ENCODE measurements at places on chromosomes 13 and 19.

DNA sequence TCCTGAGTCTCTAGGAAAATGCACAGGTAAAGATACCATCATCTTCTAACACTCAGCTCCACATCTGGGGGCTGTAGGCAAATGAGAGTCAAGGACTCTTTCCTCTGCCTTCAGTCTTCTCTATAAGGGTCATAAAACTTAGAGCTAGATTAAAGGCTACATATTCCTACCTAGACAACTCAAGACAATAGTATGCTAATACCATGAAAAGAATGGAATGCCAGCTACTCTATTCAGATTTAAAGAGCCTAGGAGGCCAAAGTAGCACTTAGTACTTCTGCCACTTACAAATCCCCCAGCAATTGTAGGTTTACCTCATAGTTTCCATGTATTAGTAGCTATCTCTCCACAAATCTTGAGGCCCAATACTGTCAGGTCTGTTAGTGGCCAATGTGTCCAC lies 453.0 kb downstream of the SLITRK5 start:
- no peak for DNase-seq

DNA sequence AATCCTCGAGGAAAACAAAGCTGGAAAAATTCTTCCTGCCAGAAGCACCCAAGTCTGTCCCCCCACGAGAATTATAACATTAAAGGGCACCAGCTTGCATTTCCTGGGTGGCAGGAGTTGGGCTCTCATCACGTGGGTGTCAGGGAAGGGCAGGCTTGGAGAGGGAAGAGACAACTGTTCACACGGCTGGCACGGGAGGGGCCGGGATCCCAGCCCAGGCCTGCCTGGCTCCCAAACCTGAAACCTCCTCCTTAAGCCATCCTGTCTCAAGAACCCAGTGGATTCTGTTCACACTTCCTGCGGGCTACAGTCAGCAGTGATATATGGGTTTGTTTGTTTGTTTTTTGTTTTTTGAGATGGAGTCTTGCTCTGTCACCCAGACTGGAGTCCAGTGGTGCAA lies 12.2 kb downstream of the GRIK5 start:
- DNase-seq: no peak

GRCh38 chr13:107458269-107458668 lies 757.1 kb downstream of the LIG4 start:
- DNase-seq: no peak

GRCh38 chr13:86299128-86299527 lies 499.9 kb upstream of the SLITRK6 start:
- no peak for DNase-seq

DNA sequence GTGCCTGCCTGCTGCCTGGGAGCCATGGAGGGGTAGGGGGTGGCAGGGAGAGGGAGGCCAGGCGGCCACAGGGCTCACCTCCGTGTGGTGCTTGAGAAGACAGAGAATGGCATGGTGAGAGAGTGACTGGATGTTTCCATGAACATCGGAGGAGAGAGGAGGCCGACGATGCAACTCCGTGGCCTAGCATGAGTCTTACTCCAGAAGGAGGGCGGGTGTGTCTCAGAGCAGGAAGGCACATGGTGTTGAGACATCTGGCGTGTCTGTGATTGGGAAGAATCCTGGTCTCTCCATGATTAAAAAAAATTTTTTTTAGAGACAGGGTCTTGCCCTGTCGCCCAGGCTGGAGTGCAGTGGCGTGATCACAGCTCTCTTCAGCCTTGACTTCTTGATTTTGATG lies 5.1 kb downstream of the IRGC start:
- no peak for DNase-seq

GRCh38 chr13:40480012-40480914 lies 186.2 kb downstream of the FOXO1 start:
- no peak for DNase-seq

DNA sequence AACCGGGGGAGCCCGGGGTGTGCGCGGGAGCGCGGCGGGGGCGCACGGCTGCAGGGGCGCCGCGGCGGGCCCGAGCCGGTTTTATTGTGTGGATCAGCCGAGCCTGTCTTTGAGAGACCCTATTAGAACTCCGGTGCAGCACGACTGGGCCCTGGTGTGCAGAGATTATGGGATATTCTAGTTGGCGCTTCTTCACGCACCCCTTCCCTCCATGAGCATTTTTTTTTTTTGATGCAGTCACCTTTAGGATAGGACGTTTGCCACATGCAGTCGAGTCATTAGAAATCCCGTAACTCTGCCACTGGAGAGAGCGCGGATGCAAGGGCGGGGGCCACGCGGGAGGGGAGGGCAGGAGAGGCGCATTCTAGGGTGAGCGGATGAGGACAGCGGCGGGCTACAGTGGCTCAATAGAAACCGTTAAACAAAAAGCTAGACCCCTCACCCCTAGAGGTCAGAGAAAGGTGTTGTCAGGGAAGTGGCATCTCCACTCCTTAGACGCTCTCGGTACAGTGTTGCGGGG lies 3.7 kb downstream of the FGF9 start:
- no peak for DNase-seq

- no peak for DNase-seq
These were observed at the start of gene FFAR3 for GRCh38 chr19:35357867-35358573. FFAR3 (plus strand) TSS chr19:35358460; CDS start chr19:35358891, 431 bp downstream.

DNA sequence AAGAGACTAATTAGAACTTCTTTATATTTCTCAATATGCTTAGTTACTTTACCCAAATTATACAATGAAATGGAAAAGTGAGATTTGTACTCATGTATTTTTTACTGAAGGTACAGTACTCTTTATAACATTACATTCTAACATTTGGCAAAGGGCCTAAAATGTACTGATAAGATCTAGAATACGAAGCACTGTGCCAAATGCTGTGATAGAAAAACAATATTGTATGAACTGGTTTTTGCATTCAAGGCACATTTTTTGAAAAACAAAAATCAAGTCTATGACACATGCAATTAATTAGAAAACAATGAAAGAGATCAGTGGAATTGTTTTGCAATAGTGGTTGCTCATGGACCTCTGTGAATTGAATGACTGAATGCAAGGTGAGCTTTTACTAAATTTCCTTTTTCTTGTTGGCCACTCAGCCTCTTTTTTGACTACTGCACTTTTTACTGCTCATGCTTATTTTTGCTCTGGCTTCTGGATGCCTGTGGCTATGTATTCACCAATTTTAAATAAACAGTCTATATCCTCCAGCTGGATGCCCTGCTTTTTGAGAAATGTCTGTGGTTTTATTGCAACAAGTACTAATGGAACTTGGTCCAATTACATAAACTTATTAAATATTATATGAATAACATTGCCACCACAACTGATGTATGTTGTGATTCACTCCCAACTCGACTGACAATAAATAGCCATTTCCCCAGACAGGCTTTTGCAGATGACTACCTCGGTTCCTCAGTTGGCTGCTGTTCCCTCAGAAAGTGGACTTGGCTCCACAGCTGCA lies 41.4 kb upstream of the OBI1 start:
- no peak for DNase-seq

GRCh38 chr19:7907544-7907943 lies 3.9 kb downstream of the MAP2K7 start:
- DNase-seq: no peak

DNA sequence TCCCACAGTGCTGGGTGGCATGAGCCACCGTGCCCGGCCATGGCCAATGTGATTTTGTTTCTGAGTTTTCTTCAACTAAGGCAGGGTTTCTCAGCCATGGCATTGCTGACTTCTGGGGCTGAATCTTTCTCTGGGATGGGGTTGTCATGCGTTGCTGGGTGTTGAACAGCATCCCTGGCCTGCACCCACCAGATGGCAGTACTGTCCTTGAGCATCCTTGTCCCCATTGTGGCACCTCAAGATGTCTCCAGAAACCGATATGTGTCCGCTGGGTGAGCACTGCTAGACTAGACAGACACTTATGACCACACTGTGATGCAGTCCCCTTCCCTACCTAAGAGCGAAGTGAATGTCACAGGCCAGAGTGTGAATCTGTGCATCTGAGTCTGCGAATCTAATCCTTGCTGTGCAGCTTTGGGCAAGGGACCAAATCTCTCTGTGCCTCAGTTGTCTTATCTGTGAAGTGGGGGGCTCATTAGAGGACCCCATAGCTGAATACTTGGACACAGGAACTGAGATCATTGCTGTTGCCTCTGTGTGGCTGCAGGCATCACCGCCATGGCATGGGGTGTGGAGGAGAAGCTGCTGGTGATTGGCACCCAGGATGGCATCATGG lies 50.3 kb upstream of the SIN3B start:
- DNase-seq: peak; percentile 37

- DNase-seq: no peak
These were observed 1370.3 kb upstream of the MIR17HG start for GRCh38 chr13:89977203-89977602.

DNA sequence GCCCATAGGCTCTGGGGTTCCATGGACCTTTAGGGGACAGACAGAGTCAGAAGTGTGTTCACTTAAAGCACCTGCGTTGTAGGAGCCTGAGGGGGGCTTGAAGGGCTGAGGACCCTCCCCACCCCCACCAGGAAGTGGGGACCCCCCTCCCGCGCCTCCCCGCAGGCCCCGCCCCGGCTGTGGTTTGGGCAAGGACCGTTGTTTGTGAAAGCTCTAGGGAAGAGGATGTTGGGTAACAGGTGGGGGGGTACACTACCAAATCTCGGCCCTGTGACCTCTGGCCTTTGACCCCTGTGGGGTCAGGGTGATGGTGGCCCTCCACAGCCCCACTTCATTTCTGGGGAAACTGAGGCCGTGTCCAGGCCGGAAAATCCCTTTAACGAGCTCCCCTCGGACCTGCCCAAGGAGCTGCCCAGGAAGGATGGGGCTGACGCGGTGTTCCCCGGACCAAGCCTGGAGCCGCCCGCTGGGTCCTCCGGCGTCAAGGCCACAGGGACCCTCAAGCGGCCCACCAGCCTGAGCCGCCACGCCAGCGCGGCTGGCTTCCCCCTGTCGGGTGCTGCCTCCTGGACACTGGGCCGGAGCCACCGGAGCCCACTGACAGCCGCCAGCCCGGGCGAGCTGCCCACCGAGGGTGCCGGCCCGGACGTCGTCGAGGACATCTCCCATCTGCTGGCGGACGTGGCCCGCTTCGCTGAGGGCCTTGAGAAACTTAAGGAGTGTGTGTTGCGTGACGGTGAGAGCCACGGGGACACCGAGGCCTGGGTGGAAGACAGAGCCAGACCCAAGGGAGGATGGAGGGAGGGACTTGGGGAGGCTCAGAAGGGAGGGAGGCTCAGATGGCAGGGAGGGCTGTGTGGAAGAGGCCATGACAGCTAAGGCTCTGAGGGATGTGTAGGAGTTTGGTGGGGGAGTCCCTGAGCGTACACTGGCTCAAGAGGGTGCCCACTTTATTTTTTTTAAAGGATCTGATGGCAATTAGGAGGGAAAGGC lies 1.3 kb downstream of the ARHGAP45 start:
- peak; percentile 59 for DNase-seq

All from T-helper 17 cell (primary cell).